HTR-8/SVneo (cell line): ENCODE measurements at places on chromosomes 12 and 14.
A peak's percentile ranks its signal among the peaks of the same experiment; 100 is the strongest.

DNA sequence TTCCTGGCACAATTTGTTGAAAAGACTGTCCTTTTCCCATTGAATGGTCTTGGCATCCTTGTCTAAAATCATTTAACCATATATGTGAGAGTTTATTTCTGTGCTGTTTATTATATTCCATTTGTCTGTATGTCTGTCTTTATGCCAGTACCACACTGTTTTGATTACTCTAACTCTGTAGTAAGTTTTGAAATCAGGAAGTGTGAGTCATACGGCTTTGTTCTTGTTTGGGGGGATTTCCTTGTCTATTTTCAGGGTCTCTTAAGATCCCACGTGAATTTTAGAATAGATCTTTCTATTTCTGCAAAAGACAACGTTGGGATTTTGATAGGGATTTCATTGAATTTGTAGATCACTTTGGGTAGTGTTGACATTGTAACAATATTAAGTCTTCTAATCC lies 88.5 kb downstream of the MYRFL start:
- no peak for DNase-seq

DNA sequence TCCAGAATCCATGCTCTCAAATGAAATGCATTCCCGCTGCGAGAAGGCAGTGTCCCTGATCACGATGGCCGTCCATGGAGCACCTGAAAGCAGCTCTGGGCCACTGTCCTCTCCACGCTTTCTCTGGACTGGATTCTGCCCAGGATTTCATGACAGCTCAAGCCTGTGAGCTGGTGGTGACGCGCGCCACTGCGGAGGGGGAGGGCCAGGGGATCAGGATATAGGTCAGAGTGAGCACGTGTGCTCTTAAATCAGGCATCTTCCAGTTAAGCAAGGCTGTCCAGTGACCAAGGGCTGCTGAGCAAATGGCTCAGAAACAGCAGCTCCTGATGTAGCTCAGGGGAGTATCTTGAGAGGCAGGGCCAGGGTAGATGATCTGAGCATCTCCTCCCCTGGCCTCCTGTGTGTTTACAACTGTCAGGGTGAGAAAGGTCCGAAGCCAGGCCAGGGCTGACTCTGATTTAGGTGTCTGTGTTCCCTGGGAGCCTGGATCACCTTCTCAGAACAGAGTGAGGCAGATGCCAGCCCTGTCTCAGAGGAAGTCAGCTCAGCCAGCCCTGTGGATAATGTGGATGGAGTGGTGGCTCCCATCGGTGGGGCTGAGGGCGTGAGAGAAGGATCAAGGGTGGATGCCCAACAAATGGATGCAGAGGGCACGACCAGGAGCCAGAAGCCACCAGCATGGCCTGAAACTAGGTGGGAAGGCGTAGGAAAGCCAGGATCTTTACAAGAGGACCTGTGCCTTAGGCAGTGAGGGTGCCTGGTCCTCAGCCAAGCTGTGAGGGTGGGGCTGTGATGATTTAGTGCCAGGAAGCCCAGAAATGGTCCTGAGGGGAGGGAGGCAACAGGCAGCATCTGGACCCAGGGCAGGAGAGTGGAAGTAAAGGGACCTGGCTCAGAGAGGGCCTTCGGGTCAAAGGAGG lies 55.3 kb downstream of the ELK3 start:
- no peak for DNase-seq

GRCh38 chr14:105026802-105027563 lies 6.1 kb upstream of the CDCA4 start:
- DNase-seq, result no peak

DNA sequence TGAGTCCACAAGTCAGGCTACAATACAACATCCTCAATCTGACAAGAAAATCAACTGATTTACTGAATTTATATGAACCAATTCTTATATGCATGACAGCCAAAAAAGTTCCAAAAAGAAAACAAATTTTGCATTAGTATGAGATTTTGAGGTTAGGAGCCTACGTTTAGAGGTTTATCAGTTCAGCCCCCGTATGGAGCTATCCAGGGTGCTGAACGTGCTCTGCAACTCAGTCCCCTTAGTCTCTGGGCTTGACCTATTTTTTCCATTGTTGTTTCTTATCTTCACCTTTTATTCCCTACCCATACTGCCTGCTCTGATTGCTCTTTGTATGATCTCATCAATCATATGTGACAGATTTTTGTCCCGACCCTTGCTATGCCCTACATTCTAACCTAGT lies 693.0 kb downstream of the NRXN3 start:
- peak; percentile 2 for DNase-seq
